ENCODE measurements at places on chromosomes 6 and 20.
A peak's percentile ranks its signal among the peaks of the same experiment; 100 is the strongest.

DNA sequence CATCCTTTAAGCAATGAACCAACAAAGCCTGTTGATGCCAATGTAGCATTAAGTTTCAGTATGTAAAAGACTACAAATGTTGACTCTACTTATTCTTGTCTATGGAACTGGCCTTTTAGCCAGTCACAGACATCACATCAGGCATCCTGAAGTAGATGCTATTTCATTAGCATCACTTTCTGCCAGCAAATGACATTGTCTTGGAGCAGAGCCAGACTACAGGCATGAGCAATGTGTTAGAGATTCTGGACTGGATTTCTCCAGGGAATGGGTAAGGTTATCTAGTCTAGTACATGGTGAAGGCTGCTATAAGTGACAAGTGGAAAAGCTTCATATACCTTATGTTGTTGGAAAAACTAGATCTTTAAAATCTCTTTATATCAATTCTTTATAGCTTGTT is 142.9 kb downstream of the ADGRB3 start:
- DNase-seq = no peak

DNA sequence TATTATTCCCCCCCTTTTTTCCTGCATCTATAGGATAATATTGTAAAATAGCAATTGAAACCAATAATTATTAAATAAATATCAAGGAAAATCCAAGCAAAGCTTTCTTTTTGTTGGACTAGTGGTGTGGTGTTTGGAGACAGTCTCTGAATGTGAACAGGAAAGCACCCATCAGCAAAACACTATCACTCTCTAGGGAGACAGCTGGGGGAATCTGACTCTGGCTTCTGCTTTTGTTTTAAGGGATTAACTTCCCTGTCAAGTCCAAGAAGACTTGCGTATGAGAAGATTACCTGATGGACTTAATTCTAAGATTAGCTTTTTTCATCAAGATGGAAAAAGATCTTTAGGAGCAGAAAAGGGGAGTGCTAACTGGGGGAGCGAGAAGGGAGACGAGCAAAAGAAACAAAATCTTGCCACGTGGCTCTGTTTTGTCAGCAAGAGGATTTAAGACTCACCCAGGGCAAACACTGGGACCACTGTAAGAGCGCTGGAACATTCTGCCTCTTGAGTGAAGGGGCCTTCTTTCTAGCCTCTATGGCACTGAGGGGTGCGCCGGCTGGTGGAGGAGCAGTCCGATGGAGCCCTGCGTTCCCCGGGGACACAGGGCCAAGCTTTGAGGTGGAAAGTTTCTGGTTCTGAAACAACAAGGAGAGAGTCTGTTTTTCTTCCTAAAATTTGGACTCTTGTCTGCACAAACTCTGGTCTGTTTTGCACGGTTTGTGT is 570 bp downstream of the TULP4 start:
- DNase-seq = no peak

- peak; percentile 36 for DNase-seq
These were observed 568 bp downstream of the CCDC170 start for GRCh38 chr6:151494235-151494935.

GRCh38 chr6:152952866-152953509 is 29.9 kb downstream of the FBXO5 start:
- peak; percentile 43 for DNase-seq

GRCh38 chr6:45880159-45880558 is 135.5 kb downstream of the CLIC5 start:
- no peak for DNase-seq

GRCh38 chr6:37442416-37443215 is 9.6 kb downstream of the CMTR1 start:
- DNase-seq = no peak

GRCh38 chr6:38095054-38095453 is 275.5 kb downstream of the ZFAND3 start:
- no peak for DNase-seq

GRCh38 chr6:117482240-117483003 is at the start of gene DCBLD1:
Gene DCBLD1, plus strand, starts transcription at chr6:117482674. Its CDS starts 108 bp downstream, at chr6:117482782.
- peak; percentile 87 for DNase-seq

GRCh38 chr20:34547844-34548613 is 10.5 kb upstream of the MAP1LC3A start:
- DNase-seq = no peak

- DNase-seq = peak; percentile 88
These were observed 40.8 kb upstream of the FOXP4 start for GRCh38 chr6:41505122-41506049.

DNA sequence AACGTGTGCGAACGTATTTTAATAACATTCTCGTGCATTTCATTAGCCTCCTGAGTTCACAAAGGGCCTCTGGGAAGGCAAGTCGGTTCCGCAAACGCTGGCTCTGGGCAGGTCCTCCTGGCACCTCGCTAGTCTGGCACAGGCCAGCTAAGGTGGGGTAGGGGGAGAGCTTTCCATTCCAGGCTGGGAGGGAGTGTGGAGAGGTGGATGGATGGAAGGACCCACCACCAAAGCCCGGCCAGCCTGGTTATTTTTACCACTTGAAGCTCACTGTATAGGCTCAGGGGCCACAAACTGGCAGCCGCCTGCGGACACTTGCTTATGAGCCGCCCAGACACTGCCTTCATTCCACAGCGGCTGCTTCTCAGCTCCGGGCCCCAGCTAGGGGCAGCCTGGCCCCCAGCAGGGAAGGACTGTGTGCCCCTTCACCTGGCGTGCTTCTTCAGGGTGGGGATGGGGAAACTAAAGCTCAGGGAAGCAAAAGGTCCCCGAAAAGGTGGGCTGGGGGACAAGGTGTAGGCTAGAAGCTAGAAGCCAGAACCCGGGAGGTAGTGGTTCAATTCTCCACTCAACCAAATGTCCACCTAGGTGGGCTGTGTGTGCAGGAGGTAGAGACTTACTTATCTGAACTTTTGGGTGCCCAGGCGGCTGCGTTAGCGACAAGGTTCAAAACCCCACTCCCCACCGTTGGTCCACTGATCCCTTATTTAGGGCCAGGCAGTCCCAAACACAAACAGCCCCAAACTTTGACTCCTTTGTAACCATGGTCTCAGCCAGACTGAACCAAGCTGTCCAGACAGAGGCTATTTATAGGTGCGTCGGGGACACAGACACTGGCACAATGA is 1.7 kb downstream of the PMEPA1 start:
- no peak for DNase-seq

GRCh38 chr6:148780918-148781436 is 34.1 kb downstream of the UST start:
- peak; percentile 64 for DNase-seq

- no peak for DNase-seq
These were observed 8.7 kb upstream of the NQO2 start for GRCh38 chr6:2990932-2991506.

DNA sequence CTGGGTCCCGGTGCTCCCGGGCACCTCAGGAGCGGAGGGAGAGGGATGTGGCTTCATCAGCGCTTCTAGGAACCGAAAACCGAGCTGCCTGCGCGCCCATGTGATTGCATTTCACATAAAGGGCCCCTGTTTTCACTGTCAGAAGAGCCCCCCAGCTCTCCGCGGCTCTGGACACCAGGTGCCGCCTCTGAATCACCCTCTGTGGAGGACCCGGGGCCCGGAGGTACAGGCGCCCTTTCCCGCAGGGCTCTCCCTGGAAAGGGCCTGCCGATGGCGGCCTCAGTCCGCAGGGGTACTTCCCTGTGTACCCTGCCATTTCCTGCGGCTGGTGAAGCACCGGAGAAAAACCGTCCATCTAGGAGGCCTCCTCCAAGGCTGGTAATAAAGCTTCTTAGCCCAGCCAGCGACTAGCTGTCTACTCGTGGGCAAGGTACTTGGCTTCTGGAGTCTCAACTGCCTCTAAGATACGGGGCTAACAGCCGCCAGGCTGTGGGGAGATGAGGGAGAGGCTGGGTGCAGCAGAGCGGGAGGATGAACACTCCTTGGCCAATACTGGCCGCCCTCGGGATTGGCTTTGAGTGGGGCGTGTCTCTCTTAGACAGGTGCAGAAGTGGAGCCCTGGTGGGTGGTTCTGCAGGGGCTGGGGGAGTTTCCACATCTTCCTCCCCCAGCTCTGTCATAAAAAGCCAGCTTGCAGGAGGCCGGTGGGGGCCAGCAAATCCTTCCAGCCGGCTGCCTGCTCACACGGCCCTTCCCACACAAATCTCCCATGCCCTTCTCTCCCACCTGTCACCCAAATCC is 1.6 kb downstream of the PPP1R16B start:
- DNase-seq = peak; percentile 66

GRCh38 chr6:84329516-84329915 is 102.1 kb upstream of the CEP162 start:
- DNase-seq = no peak

DNA sequence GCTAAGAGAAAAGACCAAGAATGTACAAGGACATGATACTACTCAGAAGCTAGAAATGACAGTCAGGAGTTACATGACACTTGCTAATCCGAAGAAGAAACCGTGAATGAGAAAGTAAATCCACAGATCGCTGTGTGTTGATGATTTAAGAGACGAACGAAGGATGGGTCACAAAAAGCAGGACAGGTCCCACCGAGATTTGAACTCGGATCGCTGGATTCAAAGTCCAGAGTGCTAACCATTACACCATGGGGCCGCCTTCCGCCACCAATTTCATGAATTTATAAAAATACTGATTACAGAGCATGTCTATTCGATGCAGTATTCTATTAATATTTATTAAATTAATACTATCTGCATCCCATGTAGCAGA is 54.0 kb upstream of the BTN3A2 start:
- no peak for DNase-seq
